ENCODE measurements at places on chromosomes 1 and 21.
A peak's percentile ranks its signal among the peaks of the same experiment; 100 is the strongest.

GRCh38 chr1:197948926-197949899 is 32.0 kb downstream of the LHX9 start:
- DNase-seq: no peak

- no peak for DNase-seq
Observed at GRCh38 chr1:27152004-27152828, 2.7 kb downstream of the SLC9A1 start.

DNA sequence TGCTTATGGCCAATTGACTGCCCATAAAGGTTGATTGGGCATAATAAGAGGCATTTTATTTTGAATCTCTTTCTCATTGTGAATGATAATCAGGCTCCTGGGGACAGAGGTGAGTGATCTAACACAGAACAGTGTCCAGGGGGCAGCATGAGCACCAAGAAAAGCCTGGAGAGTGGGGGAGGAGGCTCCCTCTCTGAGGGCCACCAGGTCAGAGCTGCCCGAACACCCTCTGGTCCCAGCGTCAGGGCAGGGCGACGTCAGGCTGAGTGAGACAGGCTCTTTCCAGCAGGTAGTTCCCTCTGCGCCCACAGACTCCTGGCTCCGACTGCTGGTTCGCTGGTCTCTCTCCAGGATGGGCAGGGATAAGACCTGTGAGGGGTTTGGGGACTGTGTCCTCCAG is 250.2 kb upstream of the C1orf174 start:
- no peak for DNase-seq

DNA sequence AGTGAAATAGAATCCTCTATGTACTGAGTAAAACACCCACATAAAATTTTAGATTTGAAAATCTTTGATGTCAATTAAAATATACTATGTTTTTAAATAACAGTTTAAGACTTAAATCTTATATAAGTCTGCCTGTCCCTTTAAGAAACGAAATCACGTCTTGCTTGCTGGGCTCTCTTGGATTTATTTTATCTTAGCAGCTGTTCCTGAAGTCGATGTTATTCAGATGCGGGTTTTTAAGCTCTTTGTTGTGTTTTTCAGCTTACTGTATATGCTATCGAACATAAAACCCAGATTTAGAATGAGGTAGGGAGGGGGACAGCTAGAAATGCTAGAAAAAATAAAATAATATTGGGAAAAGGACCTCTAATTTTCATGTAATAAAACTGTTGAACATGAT is 11.1 kb upstream of the SSX2IP start:
- DNase-seq: no peak

- no peak for DNase-seq
Observed at GRCh38 chr1:54611621-54612020, 11.7 kb downstream of the FAM151A start.

- no peak for DNase-seq
Observed at GRCh38 chr1:47774986-47775834, 222.0 kb downstream of the TRABD2B start.

DNA sequence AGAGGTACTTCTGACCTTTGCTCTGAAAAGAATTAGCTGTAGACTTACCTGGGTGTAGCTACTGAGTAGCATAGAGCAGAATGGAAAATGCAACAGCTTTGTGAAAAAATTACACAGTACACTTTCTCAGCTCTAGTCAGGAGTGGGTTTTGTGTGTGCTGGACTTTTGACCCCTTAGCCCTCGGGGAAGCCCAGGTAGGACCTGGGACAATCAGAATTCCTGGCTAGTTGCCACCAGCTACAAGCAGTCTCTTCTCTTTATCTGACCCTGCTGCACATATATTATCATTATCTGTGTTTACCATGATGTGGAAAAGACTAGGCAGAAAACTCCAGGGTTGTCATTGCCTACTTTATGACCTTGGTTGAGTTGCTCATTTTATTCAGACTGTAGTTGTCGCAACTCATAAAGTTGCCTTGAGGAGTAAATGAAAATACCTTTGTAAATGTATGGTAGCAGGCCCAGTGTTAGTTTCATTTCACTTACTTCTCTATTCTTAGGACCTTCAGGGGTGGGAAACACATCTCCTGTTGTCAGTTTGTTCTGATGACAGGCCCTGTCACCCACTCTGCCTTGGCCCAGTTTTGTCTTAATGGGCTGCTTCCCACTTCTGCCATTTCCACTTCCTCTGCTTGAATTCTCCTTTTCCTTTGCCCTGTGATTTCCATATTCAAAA is 5.4 kb downstream of the NEK7 start:
- DNase-seq: no peak

- DNase-seq: no peak
Observed at GRCh38 chr1:151611288-151611790, 511 bp upstream of the SNX27 start.

GRCh38 chr1:47781171-47781959 is 215.8 kb downstream of the TRABD2B start:
- DNase-seq: peak; percentile 64

- DNase-seq: no peak
Observed at GRCh38 chr1:20507248-20507563, 745 bp downstream of the MUL1 start.

DNA sequence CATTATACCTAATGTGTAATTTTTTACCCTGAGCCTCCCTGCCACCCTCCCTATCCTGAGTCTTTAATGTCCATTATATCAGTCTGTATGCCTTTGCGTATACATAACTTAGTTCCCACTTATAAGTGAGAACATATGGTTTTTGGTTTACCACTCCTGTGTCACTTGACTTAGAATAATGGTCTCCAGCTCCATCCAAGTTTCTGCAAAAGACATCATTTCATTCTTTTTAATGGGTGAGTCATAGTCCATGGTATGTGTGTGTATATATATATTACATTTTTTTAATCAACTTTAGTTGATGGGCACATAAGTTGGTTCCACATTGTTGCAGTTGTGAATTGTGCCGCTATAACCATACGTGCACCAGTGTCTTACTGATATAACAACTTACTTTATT is 477.1 kb upstream of the NEGR1 start:
- DNase-seq: no peak

GRCh38 chr1:228416217-228416933 is at the start of gene TRIM17:
Gene TRIM17, minus strand, starts transcription at chr1:228416861. Its CDS starts 1,789 bp downstream, at chr1:228415072.
- no peak for DNase-seq

GRCh38 chr1:101308935-101309333 is 72.1 kb downstream of the S1PR1 start:
- DNase-seq: no peak

- DNase-seq: no peak
Observed at GRCh38 chr1:56496821-56497772, 82.3 kb downstream of the PLPP3 start.

- no peak for DNase-seq
Observed at GRCh38 chr1:47759936-47760629, 237.1 kb downstream of the TRABD2B start.

DNA sequence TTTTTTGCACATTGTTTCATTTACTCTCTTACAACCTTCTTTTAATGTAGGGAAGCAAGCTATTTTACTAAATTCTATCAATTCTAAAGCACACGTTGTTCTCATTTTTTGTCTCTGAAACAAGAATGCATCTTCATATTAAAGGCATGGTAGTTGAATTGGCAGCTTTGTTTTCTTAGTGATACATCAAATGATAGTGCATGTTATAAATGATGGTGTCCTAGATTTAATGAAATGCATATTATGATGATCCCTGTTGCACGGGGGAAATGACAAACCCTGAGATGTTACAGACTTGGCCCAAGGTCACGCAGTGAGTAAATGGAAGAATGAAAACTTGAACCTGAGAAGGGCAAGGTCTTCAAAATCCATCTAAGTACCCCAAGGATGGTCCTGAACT is 213.1 kb downstream of the KAZN start:
- DNase-seq: no peak

DNA sequence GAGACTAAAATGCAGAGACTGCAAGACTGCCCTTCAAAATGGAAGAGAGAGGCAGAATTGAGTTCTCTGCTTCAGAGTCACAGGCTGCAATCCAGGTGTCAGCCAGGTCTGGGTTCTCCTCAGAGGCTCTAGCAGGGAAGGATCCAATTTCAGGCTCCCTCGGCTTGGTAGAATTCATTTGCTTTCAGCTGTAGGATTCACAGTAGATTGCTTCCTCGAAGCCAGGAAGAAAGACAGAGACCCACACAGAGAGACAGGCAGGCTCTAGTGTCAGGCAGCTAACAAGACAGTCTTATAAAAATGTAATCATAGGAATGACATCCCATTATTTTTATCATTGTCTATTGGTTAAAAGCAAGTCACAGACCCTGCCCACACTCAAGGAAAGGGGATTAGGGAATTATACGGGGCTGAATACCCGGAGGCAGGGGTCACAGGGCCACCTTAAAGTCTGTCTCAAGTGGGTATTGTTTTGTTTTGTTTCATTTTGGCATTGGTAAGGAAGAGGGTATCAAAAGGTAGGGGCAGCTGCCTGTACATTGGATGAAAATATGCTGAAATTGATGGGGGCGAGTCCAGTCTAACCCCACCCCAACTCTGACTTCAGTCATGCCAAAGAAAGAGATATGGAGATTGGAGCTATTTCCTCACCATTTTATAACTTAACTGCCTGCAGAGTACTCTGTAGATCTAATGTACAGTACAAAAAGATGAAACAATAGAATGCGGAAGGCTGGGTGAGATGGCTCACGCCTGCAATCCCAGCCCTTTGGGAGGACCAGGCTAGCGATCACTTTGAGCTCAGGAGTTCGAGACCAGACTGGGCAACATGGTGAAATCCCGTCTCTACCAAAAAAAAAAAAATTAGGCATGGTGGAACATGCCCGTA is 9.5 kb upstream of the TBCE start:
- no peak for DNase-seq
